ENCODE measurements at places on chromosomes 3 and 15.

DNA sequence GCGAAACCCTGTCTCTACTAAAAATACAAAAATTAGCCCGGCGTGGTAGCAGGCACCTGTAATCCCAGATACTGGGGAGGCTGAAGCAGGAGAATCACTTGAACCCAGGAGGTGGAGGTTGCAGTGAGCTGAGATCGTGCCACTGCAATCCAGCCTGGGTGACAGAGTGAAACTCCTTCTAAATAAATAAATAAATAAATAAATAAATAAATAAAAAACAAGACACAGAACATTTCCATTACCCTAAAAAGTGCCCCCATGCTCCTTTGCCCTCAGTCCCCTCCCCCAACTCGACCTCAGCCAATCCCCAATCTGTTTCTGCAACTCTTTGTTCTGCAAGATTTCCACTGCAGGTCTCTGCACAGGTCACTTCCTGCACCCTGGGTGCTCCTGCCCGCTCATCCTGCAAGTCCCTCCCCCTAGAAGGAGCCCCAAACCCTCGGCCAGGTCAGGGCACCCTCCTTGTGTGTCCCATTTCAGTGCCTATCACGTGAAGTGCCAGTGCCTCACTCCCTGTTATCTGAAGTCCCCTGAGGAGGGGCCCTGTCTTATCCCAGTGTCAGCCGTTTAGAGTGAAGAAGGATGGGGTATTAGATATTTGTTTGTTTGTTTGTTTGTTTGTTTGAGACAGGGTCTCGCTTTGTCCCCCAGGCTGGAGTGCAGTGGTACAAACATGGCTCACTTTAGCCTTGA is 1.1 kb downstream of the FAM240A start:
- DNase-seq, result no peak

GRCh38 chr3:164612751-164613150 is 465.5 kb downstream of the SI start:
- DNase-seq, result no peak

DNA sequence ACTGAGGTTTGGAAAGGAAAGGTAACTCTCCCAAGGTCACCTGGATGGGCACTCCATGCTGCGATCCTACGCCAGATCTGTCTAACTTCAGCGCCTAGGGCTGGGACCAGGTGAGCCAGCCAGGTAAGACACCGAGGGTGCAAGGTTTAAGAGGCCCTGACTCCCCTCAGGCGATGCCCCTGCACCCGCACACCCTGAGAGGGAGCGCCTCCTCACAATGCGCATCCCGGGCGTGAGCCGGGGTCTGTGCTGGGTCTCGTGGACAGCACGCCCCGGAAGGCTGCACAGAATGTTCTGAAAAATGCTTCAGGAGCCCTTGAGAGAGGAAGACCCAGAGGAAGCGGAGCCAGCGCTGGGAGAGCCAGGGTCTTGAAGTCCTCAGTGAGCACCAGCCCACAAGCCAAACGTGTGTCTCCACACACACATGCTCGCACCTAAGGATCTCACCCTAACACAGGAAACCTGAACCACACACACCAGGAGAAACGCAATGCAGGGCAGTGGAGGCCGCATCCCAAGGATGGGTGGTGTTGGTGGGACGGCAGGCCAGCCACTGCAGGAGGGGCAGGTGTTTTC is 142.0 kb downstream of the ADAMTS17 start:
- no peak for DNase-seq

DNA sequence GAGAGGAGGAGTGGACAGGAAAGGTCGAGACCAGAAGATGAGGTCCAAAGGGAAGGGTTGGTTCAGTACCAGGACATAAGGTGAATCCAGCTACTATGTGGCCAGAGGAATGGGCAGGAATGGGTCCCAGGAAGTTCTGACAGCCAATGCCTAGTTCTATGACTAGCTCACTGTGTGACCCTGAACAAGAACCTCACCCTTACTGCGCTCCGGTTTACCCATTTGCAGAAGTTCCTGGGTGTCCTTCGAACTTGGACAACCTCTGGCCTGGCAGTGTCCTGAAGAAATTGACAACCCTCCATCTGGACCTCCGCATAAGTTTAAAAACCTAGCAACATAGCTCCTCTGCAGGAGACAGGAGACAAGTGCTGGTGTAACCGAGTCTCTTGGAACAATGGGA is 12.2 kb upstream of the PSTPIP1 start:
- no peak for DNase-seq

- no peak for DNase-seq
Observed at GRCh38 chr3:173513123-173513522, 115.6 kb downstream of the NLGN1 start.

DNA sequence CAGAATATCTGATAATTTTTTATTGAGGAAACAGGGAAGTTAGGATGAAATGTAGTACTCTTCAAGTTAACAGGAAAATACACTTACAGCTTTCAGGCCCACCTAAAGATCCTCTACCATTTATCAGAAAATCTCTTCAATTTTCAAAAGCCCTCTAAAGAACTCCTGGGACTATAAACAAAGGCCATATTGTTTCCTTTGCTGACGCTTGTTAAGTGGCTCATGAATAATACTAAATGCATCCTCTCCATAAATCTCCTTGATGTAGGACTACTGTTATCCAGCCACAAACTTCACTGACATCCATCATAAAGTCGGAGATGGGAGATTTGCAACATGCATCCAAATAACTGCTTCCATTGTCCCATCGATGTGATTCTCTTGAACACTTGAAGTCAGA is 326.5 kb downstream of the ZIC1 start:
- DNase-seq, result no peak

- no peak for DNase-seq
Observed at GRCh38 chr3:13420045-13420830, at the start of gene NUP210. Gene NUP210, minus strand, starts transcription at chr3:13420322. Its CDS starts 96 bp downstream, at chr3:13420226.

DNA sequence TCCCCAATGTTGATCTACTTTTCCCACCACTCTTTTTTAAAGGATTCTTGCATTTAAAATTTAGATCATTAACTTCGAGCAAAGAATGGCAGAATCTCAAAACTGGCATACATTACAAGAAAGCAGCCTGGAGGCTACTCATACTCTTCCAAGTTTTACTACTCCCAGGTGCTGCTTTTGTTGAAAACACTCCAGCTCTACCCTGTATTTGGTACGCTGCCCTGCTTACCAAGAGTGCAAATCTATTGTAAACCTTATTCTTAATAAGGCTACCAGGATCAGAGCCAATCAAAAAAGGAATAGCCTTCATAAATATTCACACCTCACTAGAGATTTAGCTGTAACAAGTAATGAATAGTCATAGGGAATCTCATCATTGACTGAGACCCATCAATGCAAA is 11.6 kb upstream of the CNTN3 start:
- no peak for DNase-seq

GRCh38 chr15:35827141-35827540 is 281.2 kb upstream of the DPH6 start:
- DNase-seq, result no peak

- no peak for DNase-seq
Observed at GRCh38 chr3:11514191-11514821, 129.4 kb downstream of the VGLL4 start.

DNA sequence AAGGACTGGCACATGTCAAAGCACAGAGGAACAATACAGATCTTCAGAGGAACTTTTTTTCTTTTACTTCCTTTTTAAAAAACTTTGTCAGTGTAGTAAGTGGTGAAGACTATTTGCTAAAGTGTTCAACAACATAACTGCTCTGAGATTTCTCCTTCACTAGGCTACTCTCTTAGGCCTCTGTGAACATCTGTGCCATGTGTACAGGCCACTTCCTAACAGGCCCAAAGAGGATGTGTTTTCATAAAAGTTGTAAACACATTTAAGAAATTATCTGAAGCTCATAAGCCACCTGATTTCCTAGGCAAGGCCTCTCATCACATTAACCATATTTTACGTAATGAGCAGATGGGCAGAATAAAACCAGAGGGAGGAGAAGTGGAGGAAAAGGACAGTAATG is 235.4 kb downstream of the FHIT start:
- no peak for DNase-seq

GRCh38 chr3:62672988-62673313 is 202.3 kb downstream of the CADPS start:
- DNase-seq, result no peak

- DNase-seq, result no peak
Observed at GRCh38 chr15:66172324-66172980, 81.1 kb downstream of the MEGF11 start.

GRCh38 chr3:5232570-5232969 is 45.1 kb downstream of the EDEM1 start:
- DNase-seq, result no peak

GRCh38 chr3:171953301-171954022 is 85.9 kb upstream of the FNDC3B start:
- no peak for DNase-seq

DNA sequence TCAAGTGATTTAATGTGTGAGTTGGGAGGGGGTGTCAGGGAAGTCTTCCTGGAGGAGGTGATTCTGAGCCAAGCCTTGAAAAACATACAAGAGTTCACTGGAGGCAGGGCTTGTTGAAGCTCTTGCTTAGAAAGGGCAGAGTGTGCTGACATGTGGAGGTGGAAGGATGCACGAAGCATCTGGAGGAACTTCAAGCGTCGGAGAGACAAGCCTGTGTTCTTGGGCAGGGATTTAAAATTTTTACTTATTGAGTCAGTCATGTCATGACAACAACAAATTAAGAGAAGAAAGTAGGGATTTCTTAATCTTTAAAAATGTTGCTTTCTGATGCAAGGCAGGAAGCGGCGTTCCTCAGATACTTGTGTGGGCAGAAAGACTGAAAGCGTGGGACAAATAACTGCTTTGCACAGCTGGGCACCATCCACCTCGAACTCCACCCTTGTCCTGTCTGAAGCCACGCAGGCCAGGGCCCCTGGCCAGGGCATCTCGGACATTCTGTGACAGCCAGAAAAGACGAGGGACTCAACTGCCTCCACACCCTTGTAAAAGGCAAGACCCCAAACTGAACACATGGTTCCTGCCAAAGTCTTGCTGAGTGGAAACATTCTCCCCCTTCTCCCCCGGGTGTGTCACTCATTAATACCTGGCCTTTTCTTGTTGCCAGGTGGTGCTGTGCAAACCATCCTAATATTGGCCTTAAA is 6.9 kb upstream of the IL16 start:
- no peak for DNase-seq

- DNase-seq, result no peak
Observed at GRCh38 chr3:149042789-149043386, 43.4 kb downstream of the HLTF start.

DNA sequence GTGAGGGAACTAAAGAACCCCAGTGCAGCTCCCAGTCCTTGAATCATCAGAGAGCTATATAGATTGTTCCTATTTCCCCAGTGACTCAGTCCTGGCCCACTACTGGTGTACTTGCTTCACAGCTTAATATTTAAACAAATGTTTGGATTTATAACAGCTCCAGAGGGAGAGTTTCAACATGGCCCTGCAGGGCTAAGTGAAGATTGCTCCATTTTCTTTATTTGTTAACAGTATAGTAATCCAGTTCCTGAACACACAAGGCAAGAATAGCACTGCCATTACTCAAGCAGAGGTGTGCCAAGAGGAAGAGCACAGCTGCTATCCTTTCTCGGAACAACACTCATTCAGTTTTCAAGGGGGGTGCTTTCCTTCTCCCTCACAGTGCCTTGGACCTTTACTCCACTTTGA is 6.5 kb downstream of the SQOR start:
- DNase-seq, result no peak

- DNase-seq, result no peak
Observed at GRCh38 chr15:52710050-52710707, 31.0 kb upstream of the ATOSA start.

DNA sequence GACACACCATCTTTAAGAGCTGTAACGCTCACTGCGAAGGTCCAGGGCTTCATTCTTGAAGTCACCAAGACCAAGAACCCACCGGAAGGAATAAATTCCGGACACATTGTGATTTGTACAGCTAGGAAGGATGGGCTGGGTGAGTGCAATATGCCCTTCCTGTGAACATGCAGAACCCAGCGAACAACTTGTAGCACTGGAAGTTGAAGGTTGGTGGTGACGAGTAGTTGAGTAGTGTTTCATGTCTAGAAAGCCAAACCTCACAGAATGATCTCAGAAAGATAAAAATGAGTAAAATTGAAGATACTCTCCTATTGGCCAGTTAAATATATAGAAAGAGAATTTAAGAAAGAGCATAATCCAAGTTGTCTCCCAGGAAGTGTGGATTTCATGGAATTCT is 462.2 kb upstream of the CFAP20DC start:
- DNase-seq, result no peak

DNA sequence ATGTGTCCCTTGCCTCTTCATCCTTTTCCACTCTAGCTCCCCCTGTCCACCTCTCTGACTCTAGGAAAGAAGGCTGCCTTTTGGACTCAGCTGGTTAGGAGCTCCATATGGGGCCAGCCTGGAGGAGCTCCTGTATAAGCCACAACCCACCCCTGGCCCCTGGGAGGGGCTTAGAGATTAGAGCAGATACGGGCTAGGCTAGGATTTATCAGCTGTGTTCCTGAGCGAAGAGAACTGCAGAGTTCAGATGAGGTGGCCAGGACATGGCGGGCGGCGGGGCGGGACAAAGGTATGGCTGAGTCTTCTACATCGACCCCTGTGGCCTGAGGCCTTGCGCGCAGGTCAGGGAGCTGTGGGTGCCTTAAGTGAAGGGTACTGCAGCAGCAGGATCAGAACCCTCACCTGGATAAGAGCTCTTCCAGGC is 7.9 kb downstream of the NBEAL2 start:
- no peak for DNase-seq

DNA sequence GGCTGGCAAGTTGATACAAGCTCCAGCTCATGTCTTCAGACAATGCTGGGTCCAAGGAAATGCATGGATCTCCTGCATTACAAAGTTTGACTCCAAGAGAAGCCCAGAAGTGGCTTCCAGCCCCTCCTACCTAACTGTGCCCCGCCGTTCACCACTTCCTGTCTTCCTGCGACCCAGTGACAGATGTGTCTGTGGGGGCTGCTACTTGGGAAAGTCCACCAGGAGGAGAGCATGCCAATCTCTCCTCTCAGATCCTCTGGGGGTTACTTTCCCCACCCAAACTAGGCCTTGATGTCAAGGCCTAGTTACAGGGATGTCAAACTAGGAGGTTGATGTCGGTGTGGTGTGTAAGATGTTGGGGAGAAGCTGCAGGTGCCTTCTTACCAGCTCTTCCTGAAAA is 133.6 kb upstream of the RASGRP1 start:
- DNase-seq, result no peak

DNA sequence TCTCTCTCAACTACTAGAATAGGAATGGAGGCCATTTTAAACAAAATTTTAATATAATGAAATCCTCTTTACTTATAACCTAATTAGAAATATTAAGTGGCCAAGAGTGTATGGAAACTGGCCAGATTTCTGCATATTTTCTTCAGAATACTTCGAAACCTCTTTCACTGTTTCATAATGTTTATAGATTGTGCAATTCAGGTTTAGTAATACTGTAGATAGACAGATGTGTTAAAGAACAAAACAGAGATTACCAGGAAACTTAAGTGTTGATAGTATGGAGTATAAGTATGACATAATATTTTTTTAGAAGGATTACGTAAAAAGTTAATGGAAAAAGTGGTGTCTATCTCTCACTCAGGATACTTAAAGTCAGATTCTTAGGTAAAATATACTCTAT is 4.7 kb downstream of the ABHD5 start:
- DNase-seq, result no peak

Data from CD4-positive, alpha-beta memory T cell (primary cell).